ENCODE measurements at places on chromosomes 13 and 19.
A peak's percentile ranks its signal among the peaks of the same experiment; 100 is the strongest.

DNA sequence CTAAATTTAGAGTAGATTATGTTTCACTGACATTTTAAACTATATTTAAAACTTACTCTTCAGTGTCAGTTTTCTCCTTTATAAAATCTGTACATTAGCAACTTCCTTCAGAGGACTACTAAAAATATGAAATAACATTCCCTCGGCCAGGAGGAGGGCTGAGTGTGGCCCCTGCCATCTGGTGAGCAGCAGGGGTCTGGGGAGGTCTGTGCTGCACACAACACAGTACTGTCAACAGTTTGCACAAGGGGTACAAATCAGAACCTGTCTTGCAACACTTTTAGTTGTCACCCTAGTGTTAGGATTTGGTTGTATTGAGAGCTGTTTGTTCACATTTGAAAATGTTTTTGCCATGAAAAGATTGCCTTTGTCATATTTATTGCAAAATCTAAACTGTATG is 48.9 kb downstream of the TPP2 start:
- DNase-seq = peak; percentile 52

DNA sequence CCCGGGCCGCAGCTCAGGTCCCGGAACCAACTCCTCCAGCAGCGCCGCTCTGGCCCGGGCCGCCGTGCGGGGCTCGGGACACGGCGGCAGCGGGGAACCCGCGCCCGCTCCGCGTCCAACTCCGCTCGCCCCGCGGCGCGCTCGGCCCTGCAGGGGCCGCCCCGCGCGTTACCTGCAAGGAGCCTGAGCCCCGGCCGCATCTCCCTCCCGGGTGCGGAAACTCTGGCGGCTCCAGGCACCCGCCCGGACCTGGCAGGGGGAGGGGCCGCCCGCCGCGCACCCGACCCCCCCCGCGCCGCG is at the start of gene TMTC4:
Gene TMTC4 (minus strand): TSS at position 224 of the 300 bp plus-strand sequence. CDS start 4,433 bp downstream, outside the sequence.
- DNase-seq = no peak

DNA sequence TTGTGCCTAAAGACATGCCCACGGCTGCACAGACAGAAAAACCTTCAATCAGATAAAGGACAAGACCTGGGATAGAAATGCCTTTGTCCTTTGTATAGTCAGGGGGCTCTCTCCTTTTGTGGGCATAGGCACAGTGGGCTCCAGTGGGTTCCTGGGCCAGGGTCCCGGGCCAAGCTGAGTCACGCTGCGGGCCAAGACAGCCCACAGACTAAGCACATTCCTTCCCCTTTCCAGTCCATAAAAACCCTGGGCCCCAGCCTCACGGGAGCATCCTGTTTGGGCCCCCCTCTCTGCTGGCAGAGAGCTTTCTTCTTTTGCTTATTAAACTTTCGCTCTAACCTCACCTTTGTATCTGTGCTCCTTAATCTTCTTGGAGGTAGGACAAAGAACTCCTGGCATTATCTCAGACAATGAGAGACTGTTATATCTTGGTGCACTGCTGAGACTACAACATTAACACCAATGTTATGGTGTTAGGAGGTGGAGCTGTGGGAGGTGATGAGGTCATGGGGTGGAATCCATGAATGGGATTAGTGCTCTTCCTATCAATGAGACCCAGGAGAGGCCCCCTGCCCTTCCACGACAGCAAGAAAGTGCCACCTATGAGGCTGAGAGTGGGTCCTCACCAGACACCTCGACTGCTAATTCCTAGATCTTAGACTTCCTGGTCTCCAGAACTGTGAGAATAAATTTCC is 20.8 kb upstream of the FBXL3 start:
- DNase-seq = no peak

DNA sequence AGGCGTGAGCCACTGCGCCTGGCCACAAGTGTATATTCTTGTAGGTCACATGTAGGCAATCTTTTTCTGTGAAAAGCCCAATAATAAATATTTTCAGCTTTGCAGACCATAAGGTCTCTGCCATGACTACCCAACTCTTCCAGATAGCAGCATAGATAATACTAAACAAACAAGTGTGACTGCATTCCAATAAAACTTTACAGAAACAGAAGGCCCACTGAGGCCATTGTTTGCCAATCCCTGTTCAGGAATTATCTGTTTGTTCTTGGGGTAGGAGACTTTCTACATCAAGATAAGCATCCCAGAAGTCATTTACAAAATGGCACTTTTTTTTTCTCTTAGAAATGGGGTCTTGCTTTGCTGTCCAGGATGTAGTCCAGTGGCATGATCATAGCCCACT is 2.8 kb upstream of the ZNF329 start:
- DNase-seq = no peak

Measured in NCI-H69 (cell line).